ENCODE measurements at places on chromosomes 16 and 17. TPM values are rescaled to one million over a fixed set of nuclear protein-coding genes. Genes with fewer than 3 reads are reported as not detected.

- no peak for DNase-seq
- no peak overlapping the region for H3K4me3 ChIP-seq
- H3K27me3 ChIP-seq = no peaks in the 10 kb centered on the region
- no peaks in the 10 kb centered on the region for H3K36me3 ChIP-seq
- no peaks in the 10 kb centered on the region for H3K4me1 ChIP-seq
- no peak overlapping the region for H3K27ac ChIP-seq
These were observed 9.3 kb downstream of the CTRB2 start for GRCh38 chr16:75197522-75198134.

GRCh38 chr16:3825940-3826339 lies 54.6 kb downstream of the CREBBP start:
- no peak for DNase-seq
- no peaks in the 10 kb centered on the region for H3K36me3 ChIP-seq
- H3K27ac ChIP-seq = no peak overlapping the region
- H3K4me3 ChIP-seq = no peak overlapping the region
- peaks cover 3% of the 10 kb centered on the region for H3K4me1 ChIP-seq

DNA sequence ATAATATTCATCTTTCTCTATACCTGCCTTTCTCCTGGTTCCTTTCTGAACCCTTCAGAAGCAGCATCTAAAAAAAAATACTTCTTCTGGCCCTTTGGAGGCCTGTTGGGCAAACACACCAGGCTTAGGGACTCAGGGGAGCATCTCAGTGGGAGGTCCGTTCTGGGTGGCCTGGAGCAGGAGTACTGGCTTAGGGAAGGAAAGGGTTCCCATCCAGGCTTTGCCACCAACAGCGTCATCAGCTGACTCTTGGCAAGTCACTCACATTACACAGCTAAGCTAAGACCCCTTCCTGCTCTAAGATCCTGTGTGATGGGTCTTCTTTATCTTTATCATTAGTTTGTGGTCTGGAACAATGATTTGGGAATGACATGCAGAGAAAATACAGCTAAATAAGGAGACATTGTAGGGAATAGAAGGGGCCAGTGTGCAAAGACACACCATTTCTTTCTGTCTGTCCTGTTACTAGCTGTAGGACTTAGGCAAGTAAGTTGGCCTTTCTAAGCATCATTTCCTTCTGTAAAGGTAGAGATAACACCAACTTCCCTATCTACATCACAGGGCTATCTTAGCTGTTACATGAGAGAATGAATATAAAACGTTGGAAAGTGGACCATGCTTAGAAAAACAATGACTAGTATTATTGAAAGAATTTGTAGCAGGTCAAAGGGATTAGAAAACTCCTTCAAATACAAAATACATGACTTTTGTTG lies 9.9 kb downstream of the PCTP start:
- H3K4me1 ChIP-seq = no peaks in the 10 kb centered on the region
- no peak for DNase-seq
- no peak overlapping the region for H3K27ac ChIP-seq
- H3K27me3 ChIP-seq = no peaks in the 10 kb centered on the region

DNA sequence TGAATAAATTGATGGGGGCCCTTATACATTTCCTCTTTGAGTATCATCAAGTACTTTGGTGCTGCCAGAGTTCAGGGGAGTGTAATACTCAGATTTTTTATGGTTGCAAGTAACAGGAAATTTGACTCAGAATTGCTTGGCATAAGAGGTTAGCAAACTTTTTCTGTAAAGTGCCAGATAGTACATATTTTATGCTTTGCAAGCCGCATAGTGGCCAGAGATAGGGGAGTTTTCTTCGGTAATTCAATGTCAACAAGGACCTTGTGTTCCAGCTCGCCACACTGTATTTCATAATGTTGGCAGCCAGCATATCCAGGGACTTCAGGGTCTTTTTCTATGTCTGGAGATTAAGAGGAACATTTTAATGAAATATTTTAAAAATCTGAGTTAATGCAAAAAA lies 51.0 kb upstream of the MARCHF10 start:
- no peaks in the 10 kb centered on the region for H3K27me3 ChIP-seq
- H3K27ac ChIP-seq = no peak overlapping the region
- no peaks in the 10 kb centered on the region for H3K36me3 ChIP-seq
- no peaks in the 10 kb centered on the region for H3K4me1 ChIP-seq
- DNase-seq = no peak
- no peak overlapping the region for H3K4me3 ChIP-seq

- DNase-seq = no peak
- peaks cover 4% of the 10 kb centered on the region for H3K27me3 ChIP-seq
- H3K36me3 ChIP-seq = no peaks in the 10 kb centered on the region
- no peak overlapping the region for H3K27ac ChIP-seq
- no peaks in the 10 kb centered on the region for H3K4me1 ChIP-seq
- peak overlapping the region; percentile 42 for H3K4me3 ChIP-seq
These were observed 553 bp upstream of the RAB11FIP4 start for GRCh38 chr17:31390748-31391495.

PHLPP2 gene
- 5.0 TPM for total RNA-seq

All from prostate gland (tissue), 2 donors.